T-helper 17 cell (primary cell): ENCODE measurements at places on chromosomes 7 and 10.

DNA sequence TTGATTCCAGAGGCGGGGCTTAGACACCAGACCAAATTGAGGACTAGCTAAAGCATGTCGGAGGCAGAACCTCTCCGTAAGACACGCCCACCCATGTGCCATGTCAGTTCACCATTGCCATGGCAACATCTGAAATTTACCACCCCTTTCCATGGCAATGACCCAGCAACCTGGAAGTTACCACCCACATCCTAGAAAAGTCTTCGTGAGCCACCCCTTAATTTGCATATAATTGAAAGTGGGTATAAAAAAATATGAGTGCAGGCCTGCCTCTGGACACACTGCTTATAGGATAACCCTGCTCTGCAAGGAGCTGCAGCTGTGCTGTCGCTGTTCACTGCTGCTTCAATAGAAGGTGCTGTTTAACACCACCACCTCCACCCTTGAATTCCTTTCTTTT, 28.0 kb downstream of the TMEM270 start:
- DNase-seq, result no peak

DNA sequence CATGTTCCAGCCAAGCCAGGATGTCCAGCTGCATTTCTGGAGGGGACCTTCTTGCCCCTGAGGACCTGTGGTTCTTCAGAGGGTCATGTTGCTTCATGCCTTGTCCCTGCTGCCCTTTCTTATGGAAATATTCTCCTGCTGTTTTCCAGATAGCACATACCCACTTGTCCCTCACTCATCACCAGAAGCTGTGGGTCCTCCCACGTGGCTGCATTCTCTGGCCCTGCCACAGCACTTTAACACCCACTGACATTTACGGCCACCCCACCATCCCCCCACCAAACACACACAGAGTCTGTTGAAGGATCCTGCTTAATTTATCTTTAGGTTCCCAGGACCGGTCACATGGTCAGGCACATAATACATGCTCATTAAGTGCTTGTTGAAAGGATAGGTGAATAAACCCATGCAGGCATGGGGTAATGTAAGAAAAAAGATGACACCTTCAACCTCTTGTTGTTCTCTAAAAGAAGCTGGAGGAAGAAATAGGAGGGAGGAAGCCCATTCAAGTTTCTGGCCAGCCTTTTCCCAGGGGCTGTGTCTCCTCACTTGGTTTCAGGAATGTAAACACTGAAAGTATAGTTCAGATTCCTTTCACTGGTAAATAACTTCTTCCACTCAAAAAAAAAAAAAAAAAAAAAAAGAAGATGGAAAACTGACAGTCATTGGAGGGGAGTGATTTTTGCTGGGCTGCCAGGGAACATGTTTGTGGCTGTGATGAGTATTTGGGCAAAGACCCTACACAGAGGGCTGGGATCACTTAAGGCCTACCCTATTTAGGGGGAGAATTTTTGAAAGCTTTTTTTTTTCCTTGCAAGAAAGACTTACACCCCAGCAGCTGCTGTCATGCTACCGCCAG, 19.8 kb upstream of the BMPER start:
- DNase-seq, result no peak

DNA sequence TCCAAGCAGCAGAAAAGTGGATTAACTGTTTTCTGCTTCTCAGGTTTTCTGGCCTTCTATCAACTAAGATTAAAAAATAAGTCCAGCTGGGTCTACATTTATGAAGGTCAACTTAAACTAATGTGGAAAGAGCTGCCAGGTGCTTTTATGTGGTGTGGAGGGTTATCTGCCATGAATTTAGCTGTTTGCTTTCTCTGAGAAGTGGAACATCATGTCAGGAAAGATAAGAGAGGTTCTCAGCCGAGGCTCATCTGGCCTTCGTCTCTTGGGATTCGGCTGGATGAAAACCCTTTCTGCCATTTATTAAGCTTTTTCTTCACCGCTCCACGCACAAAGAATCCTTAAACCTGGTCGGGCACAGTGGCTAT, 5.5 kb downstream of the PTPRN2 start:
- DNase-seq, result no peak

GRCh38 chr10:93541402-93542357, 24.8 kb upstream of the FFAR4 start:
- no peak for DNase-seq

- no peak for DNase-seq
Measured at GRCh38 chr7:122896509-122896908, 10.2 kb upstream of the CADPS2 start.

- DNase-seq, result no peak
Measured at GRCh38 chr10:2392145-2392812, 655.0 kb upstream of the ADARB2 start.

GRCh38 chr7:30240106-30240800, 44.1 kb upstream of the ZNRF2 start:
- DNase-seq, result no peak

DNA sequence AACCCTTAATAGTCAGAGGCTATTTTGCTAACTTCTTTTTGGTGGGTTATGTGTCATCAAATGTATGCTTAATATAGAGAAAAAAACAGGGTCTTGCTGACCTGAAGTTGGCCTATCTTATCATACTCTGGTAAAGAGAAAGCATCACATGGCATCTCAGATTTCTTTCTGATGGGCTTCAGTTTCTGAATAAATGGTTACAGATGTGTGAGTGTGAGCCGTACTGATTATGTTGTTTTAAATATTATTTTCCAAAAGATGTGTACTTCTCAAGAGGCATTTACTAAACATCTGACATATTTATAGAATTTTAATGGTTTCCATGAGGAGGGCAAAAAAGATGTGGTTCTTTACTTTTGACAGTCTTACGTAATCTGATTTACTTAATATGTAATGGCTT, 28.4 kb downstream of the BBS9 start:
- DNase-seq, result no peak

- no peak for DNase-seq
Measured at GRCh38 chr10:13225601-13226000, 8.6 kb downstream of the UCMA start.

DNA sequence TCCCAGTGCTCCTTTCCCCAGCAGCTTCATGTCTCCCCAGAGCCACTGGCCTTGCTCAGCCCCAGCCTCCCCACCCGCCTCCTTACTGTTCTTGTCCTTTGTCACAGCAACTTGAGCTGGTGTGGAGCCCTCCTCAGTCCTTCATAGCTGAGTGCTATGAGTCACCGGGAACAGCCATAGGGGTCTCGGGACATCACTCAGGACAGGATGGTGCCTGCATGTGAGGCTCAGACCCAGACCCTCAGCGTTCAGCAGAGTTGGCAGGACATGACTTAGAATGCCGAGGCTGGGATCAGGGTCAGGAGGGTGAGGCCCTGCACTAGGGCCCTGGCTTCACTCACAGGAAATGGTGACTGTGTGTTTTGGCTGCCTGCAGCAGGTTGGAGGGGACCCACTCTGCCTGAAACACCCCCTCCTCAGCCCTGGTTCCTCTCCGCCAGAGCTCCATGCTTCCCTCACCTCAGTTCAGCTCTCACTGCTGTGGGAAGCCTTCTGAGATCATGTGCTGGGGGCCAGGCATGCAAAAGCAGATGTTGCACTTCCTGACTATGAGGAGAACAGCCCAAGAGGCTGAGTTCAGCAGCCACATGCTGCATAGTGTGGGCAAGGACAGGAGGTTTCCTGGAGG, 40.7 kb upstream of the GJD4 start:
- DNase-seq, result no peak

DNA sequence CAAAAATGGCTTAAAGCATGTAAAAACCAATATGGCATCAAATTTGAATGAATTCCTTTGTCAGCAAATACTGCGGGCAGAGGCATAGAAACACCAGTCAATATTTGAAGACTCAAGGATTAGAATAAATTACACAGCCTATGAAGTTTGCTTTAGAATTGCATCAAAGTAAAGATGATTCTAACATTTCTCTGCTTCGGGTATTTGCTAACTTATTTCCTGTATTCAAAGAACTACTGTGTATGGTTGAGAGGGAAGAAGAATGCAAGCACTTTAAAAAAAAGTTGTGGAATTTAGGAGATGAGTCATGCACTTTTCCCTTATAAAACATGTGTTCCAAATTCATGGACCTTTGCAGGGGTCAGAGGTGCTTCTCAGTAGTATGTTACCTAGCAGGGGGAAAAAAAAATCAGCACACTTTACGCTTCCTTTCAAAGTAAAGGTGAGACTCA, 90.1 kb downstream of the PIP4K2A start:
- DNase-seq, result no peak

DNA sequence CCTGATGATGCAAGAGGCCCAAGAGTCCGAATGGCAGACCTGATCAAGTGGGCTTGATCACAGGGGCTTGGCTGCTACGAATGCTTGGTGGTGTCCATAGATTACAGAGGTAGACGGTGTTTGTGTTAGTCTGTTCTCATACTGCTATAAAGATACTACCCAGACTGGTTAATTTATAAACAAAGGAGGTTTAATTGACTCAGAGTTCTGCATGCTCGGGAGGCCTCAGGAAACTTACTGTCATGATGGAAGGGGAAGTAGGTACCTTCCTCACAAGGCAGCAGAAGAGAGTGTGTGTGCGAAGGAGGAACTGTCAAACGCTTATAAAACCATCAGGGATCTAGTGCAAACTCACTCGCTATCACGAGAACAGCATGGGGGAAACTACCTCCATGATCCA, 268.9 kb upstream of the KLF6 start:
- no peak for DNase-seq

DNA sequence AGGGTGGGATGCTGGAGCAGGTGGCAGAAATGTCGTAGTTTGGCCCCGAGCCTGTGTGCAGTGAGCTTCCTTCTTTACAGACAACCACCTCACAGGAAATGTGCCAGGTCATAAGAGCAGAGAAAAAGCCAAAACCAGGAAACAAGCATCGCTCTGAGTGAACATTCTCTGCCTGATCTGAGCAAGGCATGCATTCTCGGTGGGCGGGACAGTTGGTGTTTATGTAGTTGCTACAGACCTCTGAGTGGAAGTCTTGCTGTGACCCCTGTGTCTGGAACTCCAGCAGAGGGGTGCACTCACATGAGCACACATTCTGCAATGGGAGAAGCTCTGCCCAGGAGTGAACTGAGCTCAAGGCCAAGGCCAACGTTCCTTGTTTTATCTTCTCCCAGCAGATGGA, 230.1 kb downstream of the TCERG1L start:
- DNase-seq, result no peak
